ENCODE measurements at places on chromosomes 2 and 18.

DNA sequence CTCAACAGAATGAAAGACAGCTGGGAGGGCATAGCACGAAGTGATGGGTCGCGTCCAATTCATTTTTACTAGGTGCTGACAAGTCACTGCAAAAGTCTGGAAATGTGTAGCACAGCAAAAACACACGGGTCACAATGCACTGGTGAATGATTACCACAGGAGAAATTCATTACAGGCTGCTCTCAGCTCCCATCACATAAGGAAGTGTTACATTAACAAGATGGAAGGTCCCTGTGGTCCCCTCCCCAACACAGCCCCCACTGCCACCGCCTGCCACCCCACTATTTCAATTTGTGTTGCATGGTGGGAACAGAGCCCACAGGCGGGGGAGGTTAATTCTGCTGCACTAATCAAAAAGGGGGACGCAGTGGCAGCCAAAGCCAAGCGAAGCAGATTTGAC, 122.8 kb downstream of the NRP2 start:
- no peak for DNase-seq

DNA sequence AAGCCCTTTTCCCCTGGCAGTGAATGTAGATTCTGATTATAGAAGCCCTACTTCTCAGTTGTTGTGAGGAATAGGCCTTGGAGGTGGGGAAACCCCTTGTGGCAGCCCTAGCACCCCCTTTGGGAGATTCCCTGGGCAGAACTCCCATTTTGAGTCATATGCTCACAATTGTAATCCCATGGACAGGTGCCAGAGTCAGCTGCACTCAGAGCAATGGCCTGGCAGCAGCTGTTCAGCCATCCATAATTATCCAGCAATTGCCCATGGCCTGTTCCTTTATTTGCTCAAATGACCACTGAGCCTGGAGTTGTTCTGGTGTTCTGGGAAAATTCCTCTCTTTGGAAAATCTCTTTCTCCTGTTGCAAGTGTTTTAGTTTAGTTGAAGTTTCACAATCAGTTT, 71.7 kb downstream of the PTRHD1 start:
- no peak for DNase-seq

DNA sequence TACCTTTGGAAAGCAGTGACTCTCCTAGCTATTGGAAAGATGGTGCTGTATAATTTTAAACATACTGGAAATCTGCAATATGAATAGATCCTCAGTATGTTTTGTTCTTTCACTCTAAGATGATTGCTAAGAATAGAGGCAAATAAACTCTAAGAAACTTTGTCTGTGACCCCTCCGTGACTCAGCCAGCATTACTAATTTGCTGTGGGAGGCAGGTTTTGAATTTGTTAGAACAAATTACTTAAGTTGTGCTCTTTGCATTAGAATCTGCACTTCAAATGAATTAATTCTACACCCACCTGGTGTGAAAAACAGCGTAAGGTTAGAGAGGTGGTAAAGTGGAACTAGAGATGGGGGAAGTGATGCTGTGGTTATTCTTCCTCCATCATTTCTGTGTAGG, 142.2 kb downstream of the RAPGEF4 start:
- no peak for DNase-seq

- no peak for DNase-seq
Measured at GRCh38 chr2:168667156-168667555, 135.3 kb upstream of the NOSTRIN start.

DNA sequence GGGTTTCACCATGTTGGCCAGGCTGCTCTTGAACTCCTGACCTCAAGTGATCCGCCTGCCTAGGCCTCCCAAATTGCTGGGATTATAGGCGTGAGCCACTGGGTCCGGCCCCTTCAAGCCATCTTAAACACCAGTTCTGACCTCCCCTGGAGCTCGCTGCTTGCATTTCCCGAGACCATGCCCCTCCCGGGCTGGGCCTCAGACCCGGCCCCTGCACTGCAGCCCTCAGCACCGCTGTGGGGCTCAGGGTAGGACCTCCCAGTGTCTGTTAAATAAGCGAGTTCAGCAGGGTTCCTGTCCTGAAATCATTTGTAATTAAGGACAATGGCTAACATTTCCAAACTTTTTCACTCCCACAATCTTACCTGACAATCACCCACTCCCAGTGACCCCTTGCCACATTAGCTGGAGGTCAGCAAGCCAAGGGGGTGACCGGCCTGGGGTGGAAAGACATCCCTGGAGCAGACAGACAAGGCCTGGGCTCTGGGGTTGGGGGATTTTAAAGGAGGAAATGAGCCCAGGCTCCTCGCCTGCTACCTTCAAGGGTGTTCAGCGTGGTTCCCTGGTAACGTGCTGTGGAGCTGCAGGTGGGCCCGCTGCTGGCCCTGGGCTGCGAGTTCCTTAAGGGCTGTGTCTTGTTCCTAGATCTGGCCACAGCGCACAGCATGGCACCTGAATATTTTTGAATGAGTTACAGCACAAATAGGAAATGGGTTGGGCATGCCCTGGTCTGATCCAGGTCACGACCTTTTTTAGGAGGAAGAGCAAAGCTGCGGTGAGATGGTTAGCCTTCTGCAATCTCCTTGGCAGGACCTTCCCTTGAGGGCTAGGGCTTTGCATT, 15.1 kb downstream of the CYS1 start:
- no peak for DNase-seq

GRCh38 chr2:4134551-4135550, 431.5 kb downstream of the DCDC2C start:
- DNase-seq: no peak
